Stimulated activated CD8-positive, alpha-beta memory T cell treated with anti-CD3 and anti-CD28 coated beads, Interleukin-15, amount 100 ng/mL, for 4 hours (primary cell): ENCODE measurements at places on chromosomes 13 and 19.

DNA sequence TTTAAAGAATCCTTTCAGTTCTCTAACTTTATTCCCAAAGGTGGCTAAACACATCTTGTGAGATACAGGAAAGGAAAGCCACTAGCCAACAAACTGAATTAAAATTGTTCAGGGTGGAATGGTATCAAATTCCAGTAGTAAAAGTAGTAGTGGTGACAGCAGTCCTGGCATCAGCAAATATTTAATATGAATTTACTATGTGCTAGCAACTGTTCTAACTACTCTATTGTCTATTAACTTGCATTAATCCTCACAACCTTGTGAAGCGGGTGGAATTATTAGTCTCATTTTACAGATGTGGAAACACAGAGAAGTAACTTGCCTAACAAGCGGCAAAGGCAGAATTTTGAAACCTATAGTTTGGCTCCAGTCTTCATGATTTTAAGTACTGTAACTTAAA lies 130.1 kb downstream of the KLF12 start:
- DNase-seq = no peak

- no peak for DNase-seq
Measured at GRCh38 chr13:70923863-70924752, 815.9 kb upstream of the KLHL1 start.

- no peak for DNase-seq
Measured at GRCh38 chr13:109545931-109546330, 240.5 kb downstream of the IRS2 start.

- DNase-seq = no peak
Measured at GRCh38 chr13:35179494-35179893, 237.4 kb downstream of the NBEA start.
